ENCODE measurements at places on chromosomes 7 and 10.

GRCh38 chr10:114635101-114635500 lies 23.0 kb downstream of the ABLIM1 start:
- DNase-seq = no peak

DNA sequence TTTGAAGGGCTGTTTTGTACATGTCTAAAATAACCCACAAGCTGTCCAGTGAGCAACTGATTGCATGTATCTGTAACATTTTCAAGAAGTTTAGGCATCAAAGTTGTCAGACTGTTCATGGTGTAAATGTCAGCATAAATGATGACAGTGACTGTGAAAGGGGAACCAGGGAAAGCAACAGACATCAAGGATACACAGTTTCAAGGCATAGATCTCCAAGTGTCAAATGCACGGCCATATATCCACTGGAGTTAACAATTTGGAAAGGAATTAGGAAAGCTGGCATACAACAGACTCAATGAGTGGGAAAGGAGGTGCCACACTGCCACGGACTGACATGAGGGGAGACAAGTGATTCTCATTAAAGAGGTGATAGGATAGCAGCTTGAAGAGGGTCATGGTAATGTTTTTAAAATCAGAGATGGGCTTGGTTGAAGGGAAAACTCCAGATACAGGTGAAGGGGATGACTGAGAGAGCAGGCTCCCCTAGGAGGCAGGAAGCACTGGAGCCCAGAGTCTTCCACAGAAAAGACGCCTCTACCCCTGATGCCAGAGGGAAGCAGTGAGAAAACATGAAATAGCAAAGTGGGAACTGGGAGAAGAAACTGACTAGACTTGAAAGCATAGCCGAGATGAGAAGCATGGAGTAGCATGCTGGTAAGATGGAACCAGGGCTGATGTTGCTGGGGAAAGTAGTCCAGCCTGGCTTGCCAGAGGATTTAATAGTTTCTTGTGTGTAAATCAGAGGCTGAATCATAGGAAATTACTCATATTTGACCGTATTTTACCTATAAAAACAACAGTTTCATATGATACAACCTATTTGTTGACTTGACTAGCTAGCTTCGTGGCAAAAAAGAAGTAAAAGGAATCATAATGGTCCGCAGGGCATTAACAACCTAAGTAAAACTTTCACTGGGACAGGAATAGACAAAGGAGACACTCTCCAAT lies 18.6 kb downstream of the NSMCE4A start:
- no peak for DNase-seq

GRCh38 chr7:151851145-151851751 lies 25.7 kb downstream of the PRKAG2 start:
- peak; percentile 60 for DNase-seq

DNA sequence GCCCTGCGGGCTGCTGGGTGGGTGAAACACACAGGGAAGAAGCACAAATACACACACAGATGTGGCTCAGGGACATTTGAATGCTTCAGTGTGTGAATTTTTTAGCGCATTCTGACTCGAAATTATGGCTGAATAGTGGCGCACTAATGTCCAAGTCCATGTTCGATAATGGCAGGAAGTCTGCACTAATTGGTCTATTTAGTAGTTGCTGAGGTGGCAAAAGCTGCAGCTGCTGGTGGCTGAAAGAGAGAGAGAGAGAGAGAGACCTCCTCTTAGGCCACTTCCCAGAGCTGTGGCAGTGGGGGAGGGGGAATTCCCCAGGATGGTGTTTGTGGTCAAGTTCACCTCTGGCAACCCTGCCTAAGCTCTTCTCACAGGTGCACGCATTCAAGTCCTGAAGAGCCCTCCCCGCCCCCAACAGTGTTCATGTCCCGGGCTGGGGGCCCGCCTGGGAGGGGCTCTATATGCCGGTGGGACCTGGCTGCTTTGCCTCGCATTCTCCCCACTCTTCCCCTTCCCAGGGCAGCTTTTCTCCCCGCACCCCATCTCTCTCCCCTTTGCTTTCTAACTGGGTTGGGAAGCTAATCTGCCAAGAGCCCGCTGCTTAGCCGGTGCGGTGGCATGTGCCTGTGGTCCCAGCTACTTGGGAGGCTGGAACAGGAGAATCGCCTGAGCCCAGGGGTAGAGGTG lies 6.0 kb upstream of the MNX1 start:
- DNase-seq = peak; percentile 78

DNA sequence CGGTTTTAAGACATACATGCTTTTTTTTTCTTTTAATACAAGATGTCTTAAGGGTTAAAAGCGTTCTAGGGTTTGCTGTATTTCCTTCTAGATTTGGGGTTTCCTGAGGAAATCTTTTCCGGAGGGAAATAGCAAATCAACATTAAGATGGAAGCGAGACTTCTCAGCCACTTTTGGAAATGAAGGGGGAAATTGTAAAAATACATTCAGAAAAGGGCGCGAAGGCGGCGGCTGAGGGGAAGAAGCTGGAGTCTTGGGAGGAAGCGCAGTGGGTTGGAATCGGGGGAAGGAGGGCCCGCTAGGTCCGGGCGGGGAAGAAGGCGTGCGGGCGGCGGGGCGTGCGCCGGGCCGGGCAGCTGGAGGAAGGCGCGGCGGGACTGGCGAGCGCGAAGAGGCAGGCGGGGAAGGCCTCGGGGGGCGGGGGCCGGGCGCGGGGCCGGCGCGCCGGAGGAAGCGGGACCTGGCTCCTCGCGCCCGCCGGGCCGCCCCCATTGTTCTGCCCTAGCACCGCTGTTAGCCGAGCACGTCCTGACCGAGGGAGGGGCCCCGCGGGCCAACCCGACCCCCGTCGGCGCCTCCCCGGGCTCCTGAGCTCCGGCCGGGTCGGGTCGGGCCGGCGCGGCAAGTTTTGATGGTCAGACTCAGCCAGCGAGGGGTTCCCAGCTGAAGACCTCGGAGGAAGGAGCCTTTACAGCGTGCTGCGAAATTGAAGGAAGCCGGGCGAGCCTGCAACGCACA lies 1.5 kb upstream of the SKIDA1 start:
- DNase-seq = peak; percentile 58

DNA sequence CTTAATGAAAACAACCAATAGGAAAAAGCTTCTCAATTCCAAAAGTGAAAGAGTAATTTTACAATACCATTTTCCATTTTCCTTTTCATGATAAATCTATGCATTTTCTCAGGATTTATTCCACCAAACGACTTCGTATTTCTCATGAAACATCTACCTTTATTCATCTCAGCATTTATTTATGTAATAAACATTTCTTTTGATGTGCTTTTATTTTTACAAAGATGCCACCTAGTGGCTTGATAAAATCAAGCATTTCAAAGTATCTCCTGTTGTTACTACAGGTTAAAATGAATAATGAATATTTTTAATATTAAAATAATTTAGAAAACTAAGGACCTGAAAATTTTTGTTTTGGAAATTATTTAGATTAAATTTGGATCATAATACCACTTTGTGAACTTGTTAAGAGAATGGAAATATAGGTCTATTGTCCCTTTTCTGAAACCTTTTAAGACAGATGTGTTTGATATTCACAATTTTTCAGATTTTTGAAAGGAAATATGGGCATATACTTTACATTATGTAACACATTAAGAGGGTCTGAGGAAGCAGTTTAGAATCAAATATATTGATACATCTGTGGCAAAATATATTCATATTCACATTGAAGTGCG lies 2.7 kb upstream of the IQUB start:
- no peak for DNase-seq

GRCh38 chr7:112080978-112081377 lies 125.2 kb downstream of the DOCK4 start:
- DNase-seq = no peak

DNA sequence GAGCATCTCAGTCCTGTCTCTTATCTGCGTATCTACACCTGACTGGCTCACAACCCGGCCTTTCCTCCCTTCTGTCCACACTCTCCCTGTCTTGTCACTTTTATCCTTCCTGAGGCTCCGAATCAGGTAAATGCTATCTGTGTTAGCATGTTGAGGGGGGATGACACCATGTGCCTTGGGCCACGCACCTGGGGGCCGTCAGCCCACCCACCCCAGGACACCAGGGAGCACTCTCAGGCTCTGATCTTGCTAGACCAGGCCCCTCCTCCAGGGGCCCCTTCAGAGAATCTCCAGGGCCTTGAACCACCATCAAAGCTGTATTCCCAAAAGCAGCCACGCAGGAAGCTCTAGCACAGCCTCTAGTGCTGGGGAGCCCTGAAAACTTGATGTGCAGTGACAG lies 278.7 kb upstream of the SHH start:
- no peak for DNase-seq

DNA sequence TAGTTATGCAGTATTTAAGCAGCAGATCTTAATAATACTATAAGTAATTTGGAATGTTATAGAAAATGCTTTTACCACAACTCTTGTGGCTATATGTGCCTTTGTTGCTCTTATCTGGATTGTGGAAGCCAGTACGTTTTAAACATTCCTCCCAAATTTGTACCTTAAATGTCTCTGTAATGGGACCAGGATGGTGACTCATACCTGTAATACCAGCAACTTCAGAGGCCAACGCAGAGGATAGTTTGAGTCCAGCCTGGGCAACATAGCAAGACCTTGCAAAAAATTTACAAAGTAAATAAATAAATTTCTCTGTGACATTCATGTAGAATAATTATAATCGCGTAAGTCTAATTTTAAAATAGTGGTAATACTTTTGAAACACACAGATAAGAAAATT lies 283.1 kb downstream of the POM121L12 start:
- DNase-seq = no peak

DNA sequence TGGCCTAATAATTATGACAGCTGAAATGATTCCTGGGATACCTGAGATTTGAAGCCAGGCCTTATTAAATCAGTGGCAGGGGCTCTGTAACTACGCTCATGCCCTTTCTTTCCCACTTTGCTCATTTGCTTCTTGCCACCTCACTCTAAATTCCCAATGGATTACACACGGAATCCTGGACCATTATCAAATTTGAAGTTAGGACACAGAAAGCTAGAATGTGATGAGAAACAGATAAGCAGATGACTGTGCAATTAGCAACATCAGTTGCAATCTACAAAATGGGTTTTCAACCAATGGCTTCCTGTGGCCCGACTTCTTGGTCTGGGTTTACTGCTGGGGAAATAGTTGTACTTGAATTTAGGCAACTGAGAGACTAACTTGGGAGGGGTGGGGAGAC lies 374.3 kb downstream of the INHBA start:
- no peak for DNase-seq

DNA sequence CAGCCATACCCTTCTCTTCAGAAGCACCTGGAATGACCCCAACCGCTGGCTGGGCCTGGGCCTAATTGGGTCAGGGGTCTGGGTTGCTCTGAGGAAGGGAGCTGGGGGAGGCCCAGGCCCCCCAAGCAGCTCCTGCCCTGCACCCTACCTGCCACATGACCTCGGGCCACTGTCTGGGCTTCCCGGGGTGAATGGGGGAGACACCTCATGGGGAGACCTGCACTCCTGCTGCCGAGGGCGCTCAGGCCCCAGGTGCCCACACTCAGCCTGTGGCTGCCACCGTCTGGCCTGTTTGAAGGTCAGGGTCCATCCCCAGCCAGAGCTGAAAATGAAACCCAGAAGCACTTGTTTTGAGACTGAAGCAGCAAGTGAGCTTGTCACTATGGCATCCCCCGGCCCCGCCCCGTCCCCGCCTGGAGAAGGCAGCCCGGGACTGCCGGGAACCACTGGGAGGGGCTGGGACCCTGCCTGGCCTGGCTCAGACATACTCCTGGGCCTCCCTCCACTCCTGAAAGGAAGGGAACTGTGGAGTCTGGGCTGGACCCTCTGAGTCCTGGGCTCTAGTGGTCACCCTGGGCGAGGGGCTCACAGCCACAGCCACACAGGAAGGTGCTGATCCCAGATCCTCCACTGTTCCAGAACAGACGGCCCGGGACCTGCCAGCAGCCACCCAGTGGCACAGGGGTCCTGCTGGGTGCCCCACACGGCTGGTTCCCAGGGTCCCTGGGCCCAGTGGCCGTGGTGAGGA lies 7.4 kb upstream of the MICALL2 start:
- DNase-seq = no peak

GRCh38 chr7:30938435-30939316 lies 25.1 kb upstream of the GHRHR start:
- peak; percentile 77 for DNase-seq

- DNase-seq = no peak
Observed at GRCh38 chr10:63241841-63242281, 108.7 kb downstream of the NRBF2 start.

DNA sequence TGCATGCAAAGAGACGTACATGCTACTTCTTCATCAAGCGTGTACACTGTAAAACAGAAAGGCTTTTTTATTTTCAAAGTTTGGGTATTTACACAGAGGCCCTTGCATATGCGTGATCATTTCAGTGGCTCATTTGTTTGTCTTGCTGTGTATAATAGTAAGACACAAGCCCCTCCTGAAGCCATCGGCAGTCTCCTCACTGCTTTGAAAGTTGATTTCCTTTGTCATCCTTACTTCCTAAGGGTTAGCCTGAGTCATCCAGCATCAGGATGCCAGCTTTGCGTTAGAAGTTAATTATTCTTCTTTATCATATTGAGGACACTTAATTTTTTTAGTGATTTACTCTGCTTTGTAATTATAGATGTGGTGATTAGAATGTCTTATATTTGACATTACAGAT lies 72.5 kb upstream of the CTBP2 start:
- DNase-seq = no peak

DNA sequence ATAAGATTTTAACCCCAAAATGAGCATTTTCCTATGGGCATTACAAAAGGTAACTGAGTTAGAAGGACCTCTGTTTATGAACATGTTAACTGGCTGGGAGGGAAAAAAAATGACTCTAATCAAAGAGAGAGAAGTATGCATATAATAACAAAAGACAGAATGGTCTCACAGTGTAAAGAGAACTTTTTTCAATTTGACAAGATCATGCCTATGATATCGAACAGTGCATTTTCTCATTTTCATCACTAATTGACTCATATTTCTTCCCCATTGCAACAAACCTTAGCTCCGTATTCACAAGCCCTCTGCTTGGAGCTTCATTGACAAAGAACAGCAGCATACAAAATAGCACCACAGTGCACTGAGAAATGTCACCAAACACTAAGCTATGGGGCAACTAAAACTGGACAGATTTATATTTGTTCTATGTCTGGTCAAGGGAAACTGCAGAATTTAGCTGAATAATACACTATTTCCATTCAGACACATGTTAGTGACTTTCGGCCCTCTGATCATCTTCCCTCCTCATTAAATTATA lies 45.6 kb downstream of the SMURF1 start:
- no peak for DNase-seq

DNA sequence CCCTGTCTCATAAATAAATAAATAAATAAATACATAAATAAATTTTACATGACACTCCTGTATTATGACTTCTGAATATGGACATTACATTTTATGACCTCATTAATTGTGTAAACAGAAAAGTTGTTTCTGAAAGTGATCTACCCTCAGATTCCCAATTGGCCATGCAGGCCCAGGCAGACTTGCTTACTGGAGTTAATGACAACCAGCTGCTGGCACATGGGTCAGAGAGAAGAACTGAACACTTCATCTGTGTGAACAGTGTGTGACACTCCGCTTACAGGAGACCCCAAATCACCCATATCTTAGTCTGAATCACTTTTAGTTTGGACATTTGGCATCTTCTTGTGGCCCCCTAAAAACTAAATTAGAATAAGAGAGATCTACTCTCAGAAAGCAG lies 31.4 kb downstream of the PARP12 start:
- DNase-seq = no peak
